ENCODE measurements at places on chromosomes 3 and 15.

DNA sequence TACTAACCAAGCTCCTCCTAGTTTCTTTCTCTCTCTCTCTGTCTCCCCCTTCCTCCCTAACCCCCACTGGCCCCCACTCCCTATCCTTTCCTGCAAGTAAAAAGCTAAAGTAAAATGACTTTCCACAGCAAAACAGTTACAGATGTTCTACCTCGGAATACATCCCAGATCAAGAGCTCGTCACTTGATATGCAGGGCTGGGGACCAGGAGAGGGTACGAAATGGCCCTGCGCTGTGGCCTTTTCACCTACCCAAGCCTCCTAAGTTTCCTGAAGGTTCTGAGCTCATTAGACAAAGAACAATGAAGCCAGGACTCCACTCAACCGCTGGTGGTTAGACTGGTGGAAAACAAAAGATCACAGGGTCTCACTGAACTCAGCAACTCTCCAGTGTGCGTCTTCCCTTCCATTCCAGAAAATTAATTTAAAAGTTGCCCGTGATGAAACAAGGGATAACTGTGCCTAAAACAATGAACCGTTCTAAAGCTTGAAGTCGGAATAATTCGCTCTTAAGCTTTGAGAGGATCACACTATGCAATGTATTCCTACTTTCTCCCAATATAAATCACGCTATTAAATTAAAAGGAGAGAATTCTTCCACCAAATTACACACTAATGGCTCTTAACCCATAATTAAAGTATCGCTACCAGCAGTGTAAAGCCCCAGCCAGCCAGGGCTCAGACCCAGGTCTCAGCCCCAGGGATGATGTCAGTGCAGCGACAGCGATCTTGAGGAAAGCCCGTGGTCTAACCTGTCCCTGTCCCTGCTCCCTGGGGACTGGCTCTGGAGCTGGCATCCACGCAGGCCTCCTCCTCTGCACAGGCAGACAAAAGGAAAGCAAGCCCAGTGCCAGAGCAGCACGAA, 5.0 kb downstream of the VGLL4 start:
- DNase-seq = no peak

DNA sequence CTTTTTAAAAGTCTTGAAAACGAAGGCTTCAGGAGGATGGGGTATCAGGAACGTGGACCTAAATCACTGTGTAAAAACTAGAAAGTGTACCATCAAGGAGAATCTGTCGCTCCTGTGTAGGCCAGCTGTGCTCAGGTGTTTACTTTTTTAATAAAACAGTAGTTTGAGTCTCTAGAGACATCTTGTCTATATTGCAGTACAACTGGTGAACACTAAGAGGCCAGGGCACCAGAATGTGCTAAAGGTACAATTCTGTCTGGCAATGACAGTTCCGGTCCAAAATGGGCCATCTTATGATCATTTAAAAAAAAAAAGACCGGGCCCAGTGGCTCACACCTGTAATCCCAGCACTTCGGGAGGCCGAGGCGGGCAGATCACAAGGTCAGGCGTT, 61.8 kb upstream of the MCF2L2 start:
- no peak for DNase-seq

DNA sequence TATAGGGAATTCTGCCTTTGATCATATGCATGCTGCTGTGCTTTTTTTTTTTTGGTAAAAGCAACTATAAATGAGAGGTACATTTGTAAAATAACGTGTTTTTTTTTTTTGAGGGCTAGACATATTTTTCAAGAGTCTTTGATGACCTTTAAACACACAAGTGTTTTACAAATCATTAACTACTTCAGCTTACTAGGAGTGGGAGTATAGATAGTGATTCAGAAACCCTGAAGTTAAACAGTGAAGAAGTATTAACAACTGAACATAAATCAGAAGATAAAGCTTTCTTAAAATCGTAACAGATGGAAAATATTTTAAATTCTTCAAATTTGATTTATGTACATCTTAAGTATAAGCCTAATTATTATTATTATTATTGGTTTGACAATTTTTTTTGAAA, 2.9 kb upstream of the GMNC start:
- DNase-seq = no peak

DNA sequence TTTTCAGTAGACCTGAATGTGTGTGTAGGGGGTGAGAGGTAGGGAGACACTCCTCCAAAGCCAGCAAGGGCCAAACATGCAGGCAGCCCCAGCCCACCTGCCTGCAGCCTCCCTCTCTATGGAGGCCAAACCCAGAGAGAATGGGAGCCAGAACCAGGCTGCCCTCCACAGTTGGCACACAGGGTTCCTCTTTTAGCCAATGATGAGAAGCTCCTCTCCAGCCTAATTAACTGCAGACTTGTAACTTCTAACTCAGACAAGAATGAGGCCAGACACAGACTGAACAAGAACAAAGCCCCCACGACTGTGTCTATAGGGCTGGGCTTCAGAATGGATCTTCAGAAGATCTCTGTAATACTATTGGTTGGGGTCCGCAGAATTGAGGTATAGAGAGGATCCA, 12.3 kb upstream of the TLE3 start:
- no peak for DNase-seq

Data from stimulated activated CD8-positive, alpha-beta memory T cell treated with anti-CD3 and anti-CD28 coated beads, Interleukin-12 subunit alpha, Interleukin-12 subunit beta, amount 100 ng/mL, for 1 hour (primary cell).